ENCODE measurements at places on chromosomes 13 and 19.

- DNase-seq: no peak
These were observed 4.0 kb downstream of the PDS5B start for GRCh38 chr13:32590266-32590665.

DNA sequence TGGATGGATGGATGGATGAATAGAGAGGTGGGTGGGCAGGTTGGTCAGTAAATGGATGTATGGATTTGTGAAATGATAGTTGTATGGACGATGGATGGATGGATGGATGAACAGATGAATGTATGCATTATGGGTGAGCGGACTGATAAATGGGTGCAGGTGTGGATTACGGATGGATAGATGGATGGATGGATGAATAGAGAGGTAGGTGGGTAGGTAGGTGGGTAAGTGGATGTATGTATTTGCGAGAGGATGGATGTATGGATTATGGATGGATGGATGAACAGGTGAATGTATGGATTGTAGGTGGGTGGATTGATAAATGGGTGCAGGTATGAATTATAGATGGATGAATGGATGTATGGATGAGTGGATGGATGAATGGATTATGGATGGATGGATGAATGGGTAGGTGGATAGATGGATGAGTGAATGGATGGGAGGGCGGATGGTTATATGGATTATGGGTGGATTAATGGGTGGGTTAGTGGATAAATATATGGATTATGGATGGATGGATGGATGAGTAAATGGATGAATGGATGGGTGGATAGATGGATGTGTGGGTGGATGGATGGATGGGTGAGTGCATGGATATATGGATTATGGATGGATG is 37.0 kb upstream of the TNFAIP8L1 start:
- DNase-seq: no peak

GRCh38 chr19:12034198-12034597 is 1.3 kb downstream of the ZNF433 start:
- DNase-seq: no peak

DNA sequence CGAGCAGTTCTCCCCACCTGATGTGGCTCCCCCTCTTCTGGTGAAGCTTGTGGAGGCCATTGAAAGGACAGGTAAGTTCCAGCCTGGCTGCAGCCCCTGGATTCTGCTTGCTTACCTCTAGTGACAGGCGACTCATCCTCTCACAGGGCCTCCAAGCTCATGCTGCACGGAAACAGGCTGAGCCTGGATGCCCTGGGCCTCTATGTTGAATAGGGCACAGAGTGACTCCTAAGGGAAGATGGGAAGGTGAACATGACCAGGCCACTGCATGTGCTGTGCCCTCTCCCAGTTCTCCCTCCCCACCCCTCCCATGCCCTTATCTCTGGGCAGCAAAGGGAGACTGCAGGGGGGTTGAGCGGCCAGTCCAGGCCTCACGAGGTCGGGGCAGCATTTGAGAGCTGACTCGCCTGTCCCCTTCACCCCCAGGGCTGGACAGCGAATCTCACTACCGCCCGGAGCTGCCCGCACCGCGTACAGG is 7.6 kb downstream of the PIK3R2 start:
- DNase-seq: no peak

- DNase-seq: no peak
These were observed 466.3 kb downstream of the PCDH17 start for GRCh38 chr13:58097831-58098230.

GRCh38 chr19:3577723-3578344 is 5.1 kb downstream of the HMG20B start:
- no peak for DNase-seq

GRCh38 chr19:49014123-49014869 is 2.6 kb downstream of the LHB start:
- no peak for DNase-seq

DNA sequence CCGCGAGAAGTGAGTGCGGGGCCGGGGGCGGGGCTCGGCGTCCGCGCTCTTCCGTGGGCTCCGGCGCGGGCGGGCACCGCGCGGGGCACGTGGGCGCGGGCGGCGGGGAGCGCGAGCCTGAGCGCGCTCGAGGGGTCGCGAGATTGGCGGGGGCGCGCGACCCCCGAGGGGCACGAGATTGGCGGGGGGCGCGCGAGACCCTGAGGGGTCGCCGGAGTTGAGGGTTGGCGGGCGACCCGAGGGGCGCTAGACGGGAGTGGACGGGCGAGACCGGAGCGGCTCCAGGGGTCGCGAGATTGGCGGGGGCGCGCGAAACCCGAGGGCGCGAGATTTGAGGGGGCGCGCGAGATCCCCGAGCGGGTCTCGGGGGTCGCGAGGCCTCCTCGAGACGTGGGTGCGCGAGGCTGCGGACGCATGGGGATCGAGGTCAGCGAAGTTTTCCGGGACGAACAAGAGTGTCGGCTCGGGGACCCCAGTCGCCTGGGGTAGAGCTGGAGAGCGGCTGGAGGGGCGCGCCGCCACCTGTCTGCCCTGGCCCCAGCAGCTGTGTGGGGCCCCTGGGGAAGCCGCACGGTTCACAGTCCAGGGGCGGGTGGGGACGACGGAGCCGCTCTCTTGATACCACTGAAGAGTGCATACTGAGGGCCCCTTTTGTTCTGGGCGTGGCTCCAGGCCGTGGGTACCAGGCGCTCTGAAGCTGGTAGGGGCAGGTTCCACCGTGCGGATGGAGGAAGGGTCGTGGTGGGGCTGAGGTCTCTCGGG is 682 bp downstream of the SSBP4 start:
- no peak for DNase-seq
